ENCODE measurements at places on chromosomes 1 and 21.

DNA sequence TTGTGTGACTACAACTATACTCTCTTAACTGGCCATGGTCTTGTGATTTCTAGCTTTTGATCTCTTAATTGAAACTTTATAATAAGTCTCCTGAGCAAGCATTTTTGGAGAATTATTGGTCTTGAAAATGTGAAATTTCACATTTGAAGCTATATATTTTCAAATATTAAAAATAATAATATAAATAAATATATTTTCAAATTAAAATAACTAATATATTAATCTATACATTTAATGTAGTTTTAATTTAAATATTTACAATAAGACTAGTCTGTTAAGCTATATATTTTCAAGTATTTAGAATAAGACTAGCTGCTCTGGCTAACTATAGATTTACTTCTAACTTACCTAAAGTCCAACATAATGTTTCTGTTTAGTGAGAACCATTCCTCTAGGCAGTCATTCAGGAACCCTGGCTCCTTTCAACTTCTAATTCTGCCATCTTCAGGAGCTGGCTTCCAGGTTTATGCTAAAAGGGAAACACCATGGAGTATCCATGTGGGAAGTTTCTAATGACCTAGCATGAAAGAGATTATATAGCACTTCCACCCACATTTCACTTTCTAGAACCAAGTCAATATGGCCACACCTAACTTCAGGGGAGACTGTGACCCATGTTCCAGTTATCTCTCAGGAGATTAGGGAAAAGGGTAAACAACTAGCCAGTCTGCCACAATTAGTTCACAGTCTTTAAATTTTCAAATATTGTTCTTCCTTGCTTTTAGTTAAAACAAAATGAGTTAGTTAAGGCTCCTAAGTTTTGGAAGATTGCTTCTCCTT lies 31.9 kb upstream of the TSHB start:
- no peak for DNase-seq

DNA sequence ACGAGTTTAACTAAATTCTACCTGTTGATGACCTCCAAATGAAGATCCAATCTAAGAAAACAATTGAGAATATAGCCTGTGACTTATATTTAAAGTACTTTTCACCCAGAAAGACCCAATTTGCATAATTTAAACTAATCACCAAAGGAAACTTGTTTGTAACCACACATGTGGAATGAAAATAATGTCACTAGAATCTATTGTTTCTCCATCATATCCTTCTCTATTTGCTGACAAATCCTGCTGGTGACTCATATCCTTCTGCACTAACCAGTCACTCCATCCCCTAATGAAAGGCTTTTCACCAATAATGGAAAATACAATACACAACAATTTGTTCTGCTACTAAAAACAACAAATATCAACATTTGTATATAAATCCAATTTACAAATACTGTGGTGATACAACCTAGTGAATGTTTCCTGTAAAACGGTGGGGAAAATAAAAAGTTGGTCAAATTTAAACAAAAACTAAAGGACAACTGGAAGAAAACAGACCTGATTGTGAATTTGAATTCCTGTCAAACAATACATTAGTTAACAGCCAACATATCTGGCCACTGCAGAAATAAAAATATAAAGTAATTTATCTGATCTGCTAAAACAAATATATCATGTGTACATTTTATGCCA lies 6.5 kb downstream of the PTP4A2 start:
- no peak for DNase-seq

DNA sequence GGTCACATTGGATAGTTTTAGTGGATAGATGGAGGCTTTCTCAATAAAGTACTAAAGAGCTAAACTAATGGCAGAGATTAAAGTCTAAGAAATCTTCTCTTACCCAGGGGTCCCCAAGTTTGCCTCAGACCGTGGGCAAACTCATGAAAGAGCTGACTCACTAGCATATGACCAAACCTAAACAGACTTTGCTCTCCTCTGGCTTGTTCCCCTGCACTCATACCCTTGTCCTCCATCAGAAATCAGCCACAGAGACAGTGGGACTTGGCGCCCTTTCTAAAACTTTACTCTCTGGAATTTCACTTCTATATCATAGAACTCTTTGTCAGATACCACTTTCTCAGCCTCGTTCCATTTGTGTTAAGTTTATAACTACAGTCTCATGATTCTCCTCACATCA lies 17.0 kb upstream of the HSD3B2 start:
- DNase-seq: no peak

- DNase-seq: no peak
Observed at GRCh38 chr1:54507033-54507870, 40.8 kb upstream of the ACOT11 start.

- no peak for DNase-seq
Observed at GRCh38 chr1:216984536-216984935, 261.3 kb upstream of the ESRRG start.

DNA sequence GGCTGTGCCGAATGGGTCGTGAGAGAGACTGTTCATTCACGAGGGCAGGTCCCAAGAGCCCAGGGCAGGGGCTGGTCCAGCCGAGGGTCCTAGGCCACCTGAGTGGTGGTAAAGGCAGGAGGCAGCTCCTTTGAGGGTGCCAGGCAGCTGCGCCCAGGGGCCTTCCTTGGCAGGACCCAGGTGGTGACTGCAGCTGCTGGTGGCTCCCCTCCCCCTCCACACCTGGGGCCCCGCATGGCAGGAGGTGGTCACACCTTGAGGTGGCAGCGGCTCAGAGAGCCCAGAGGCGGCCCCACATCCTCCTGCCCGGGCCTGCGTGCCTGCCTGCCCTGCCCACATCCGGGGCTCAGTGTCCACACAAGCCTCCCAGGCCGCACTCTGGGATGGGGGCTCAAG lies 9.8 kb upstream of the PLCH2 start:
- DNase-seq: no peak

DNA sequence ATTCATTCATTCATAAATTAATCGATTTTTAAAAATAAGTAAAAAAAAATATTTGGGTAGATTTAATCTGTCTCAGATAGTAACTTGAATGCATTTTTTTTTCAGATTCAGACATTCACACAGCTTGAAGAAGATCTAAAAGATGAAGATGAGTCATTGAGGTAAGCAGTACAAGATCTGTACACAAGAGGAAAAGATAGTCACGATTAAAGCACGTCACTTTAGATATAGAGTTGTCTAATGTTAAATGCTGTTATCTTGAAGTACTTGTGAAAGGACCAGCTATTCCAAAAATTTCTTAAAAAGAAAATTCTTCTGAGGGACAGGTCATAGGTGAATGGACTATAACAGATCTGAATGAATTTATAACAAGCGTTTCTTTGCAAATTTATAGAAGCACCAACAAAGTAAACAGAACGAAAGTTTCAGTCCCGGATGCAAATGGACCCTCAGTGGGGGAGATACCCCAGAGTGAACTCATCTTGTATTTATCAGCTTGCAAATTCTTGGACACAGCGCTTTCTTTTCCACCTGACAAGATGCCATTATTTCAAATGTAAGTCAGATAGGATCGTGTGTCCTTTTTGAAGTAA lies 31.2 kb upstream of the MORC3 start:
- no peak for DNase-seq

GRCh38 chr1:34450325-34450724 lies 273.6 kb downstream of the C1orf94 start:
- DNase-seq: no peak

GRCh38 chr21:25331286-25331685 lies 276.0 kb downstream of the MRPL39 start:
- DNase-seq: no peak

DNA sequence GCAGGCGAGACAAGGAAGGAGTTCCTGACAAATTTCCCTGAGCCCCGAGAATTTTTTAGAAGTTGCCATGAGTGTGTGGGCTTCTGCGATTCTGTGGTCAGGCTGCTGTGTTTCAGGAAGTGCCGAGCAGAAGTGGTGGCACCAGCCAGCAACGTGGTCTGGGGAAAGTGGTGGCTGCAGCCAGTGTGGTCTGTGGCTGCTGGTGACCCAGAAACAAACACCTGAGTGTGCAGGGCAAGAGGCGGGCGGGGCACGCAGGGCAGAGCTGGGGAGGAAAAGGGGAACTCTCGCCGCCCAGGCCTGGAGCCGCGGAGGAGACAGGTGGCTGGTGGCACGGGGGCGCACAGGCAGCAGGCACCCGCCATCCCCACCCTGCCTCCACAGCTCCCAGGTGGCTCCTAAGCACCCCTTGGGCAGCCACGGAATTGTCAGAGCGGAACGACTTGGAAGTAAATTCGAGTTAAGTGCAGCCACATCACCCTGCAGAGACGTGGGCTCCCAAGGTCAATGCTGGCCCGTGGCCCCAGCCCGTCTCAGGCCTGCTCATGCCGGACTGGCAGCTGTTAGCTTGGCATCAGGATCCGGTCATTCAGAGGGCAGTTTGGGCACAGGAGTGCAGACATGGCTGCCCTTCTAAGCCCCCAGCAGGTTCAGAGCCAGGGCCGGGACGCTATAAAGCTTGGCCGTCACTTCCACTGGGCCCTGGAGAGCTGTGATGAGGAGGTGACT lies 25.1 kb downstream of the PRDM16 start:
- DNase-seq: no peak

DNA sequence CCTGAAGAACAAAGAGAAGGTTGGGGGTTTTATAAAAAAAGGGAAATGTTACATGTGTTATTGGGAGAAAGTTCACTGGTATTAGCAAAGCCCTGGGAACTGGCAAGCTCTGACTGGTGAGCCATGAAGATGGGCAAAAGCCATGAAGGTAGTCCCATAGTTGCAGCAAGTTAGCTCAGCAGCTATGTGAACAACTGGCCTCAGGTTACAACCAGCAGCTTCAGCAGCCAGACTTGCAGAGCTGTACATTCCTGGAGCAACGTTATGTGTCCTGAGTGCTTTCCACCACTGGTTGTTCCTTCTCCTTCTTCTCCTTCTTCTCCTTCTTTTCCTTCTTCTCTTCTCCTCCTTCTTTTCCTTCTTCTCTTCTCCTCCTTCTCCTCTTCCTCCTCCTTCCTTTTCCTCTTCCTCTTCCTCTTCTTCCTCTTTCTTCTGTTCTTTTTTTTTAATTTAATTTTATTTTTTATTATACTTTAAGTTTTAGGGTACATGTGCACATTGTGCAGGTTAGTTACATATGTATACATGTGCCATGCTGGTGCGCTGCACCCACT lies 56.1 kb upstream of the TLR5 start:
- no peak for DNase-seq

- no peak for DNase-seq
Observed at GRCh38 chr1:175479521-175480342, 263.7 kb downstream of the TNR start.

DNA sequence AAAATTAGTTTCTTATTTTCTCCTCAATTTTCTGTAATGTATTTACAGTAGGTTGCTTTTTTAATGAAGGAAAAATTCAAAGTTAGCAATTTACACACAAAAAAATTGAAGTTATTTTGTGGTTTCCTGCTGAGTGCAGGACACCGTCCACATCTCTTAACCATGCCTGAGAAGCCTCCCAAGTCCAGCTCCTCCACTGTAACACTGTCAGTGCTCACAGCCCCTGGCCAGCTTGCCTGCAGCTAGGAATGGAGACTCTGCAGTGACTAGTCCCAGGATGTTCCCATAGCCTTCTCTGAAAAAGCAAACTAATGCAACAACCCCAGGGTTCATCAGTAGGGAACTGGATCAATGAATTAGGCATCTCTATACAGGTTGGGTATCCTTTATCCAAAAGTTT lies 3.5 kb downstream of the A3GALT2 start:
- DNase-seq: no peak

DNA sequence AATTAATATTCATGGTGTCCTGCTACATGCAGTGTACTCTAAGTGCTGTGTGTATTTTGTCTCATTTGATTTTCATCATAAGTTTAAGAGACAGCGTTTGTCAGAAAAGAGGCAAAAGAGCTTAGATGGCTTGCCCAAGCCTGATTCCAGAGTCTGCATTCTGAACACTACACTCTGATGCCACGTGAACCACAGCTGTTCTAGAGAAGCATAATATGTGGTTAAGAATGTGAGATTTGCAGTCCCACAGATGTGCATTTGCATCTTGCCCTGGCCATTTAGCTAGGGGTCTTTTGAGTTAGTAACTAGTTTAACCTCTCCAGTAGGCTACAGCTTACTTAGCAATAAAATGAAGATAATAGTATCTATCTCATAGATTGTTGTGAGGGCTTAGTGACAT lies 9.2 kb upstream of the GADD45A start:
- DNase-seq: no peak

DNA sequence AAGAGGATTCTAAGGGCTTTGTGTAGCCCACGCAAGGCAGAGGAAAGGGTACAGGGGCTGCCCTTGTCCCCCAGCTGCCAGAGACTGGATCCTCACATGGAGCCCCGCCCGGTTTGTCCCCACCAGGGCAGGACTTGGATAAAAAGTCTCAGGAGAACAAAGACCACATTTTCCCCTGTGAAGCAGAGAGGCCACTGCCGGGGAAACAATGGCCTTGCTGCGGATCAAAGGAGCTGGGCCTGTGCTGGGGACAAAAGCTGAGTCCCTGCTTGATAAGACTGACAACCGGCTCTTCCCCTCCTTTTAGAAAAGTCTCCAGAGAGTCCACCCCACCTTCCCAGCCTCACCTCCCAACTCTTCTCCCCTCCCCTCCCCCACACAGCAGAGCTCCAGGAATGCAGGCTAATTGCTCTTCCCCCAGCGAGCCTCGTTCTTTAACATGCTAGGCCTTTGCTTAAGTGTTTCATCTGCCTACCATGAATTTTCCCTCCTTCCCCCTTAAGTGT lies 142.4 kb downstream of the PLPP3 start:
- no peak for DNase-seq

GRCh38 chr1:147567594-147568381 lies 26.5 kb downstream of the BCL9 start:
- no peak for DNase-seq

- DNase-seq: no peak
Observed at GRCh38 chr21:41520560-41521442, 12.8 kb upstream of the TMPRSS2 start.

DNA sequence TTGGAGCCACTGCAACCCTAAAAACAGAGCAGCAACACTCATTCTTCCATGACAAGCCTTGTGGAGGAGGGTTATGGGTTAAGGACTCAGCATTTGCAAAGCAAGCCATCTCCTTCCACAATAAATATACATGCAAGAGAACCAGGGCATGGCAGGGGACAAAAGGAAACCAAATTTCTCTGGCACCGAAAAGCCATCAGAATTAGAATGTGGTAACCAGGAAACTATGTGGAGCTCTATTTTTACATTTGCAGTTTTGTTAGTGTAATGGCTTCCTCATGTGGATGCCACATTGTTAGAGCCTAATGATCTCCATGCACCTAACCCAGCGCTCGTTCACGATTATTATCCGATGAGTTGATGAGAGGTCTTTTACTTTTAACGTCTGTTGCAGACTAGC lies 91.7 kb downstream of the NAV1 start:
- DNase-seq: no peak

DNA sequence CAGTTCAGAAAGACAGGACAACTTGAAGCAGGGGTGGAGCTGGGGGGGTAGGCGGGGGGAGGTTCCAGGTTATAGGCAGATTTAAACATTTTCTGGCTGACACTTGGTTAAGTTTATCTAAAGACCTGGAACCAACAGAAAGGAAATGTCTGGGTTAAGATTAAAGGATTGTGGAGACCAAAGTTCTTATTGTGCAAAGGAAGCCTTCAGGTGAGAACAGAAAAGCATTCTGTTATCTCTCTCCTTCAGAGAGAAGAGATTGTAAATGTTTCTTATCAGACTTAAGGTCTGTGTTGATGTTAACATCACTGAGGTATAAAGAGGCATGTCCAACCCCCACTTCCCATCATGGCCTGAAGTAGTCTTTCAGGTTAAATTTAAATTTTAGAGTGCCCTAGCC lies 3.7 kb upstream of the ACADM start:
- no peak for DNase-seq

- no peak for DNase-seq
Observed at GRCh38 chr21:25583370-25584130, 23.7 kb downstream of the MRPL39 start.

GRCh38 chr1:79633456-79633855 lies 626.9 kb upstream of the ADGRL4 start:
- DNase-seq: no peak
